COLO829 (cell line): ENCODE measurements at places on chromosomes 7 and 10.

DNA sequence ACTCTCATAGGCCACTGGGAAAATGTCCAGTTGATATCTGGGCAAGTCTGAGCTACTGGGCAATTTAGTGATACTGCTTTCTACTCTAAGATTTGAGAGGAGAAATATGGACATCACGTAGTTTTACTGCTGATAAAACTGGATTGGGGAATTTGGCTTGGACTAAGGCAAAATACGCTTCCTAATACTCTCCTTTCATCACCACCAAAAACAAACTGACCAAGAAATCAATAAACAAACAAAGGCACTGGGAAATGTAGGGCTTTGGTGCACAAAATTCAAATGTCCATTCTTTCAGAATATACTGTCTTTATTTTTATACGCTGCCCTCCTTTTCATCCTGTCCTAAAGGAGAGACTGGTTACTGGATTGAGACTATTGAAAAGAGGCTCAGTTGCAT lies 145.1 kb upstream of the SP8 start:
- DNase-seq, result no peak

GRCh38 chr10:44725404-44725803 lies 185.7 kb upstream of the TMEM72 start:
- DNase-seq, result no peak

GRCh38 chr10:7960108-7960507 lies 94.4 kb upstream of the GATA3 start:
- no peak for DNase-seq

- DNase-seq, result no peak
Measured at GRCh38 chr10:125018576-125019143, 76.7 kb downstream of the ZRANB1 start.

DNA sequence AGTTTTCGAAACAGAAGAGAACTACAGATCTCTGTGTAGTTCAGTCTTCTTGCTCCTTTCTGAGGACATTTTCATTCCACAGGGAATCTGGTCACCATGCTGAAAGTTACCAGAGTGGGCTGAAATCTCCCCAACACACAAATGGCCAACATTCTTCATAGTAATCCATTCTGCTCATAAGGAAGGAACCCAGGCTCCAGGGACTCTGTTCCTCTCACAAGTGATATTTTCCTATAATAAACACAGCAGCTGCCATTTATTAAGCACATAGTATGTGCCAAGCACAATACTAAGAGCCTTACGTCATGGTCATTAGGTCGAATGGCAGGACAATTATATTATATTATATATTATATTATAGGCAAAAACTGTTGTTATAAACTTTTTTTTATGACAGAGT lies 109.8 kb downstream of the RAB11FIP2 start:
- DNase-seq, result no peak

DNA sequence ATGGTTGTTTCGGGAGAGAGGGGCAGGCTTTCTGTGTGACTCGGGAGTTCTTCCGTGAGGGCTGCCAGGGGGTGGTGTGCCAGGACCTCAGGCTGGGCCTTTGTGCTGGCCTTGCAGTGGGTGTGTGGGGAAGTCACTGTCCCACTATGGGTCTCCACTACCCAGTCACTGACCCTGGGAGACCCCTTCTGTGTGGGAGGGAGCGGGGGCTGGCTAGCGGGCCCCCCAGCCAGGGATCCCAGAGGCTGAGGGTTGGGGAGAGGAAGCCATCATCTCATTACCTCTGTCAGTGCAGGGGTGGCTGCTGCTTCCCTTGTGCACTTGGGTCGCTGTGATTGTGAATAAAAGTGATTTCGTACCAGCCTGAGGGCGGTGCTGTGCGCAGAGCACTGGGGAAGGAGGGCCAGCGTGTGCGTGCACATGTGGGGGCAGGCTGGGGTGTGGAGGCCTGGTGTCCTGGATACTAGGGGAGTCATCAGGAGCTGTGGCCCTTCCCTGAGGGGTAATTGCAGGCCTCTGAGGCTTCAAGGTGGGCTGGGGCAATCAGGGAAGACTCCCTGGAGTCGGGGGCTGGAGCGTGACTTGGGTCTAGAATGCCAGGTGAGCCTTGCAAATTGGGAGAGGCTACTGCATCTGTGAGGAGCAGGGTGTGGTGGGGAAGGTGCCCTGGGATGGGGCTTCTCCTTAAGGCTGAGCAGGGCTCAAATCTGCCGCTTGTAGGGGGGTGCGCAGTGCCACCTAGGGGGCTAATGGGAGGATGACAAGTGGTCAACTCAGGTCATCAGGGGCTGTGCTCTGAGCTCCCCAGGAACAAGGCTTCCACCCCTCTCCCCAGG lies 98.9 kb downstream of the NEURL1 start:
- peak; percentile 43 for DNase-seq

GRCh38 chr7:92847305-92847704 lies 10.9 kb upstream of the CDK6 start:
- DNase-seq, result no peak

- DNase-seq, result no peak
Measured at GRCh38 chr10:80462299-80462980, 8.3 kb downstream of the TSPAN14 start.

DNA sequence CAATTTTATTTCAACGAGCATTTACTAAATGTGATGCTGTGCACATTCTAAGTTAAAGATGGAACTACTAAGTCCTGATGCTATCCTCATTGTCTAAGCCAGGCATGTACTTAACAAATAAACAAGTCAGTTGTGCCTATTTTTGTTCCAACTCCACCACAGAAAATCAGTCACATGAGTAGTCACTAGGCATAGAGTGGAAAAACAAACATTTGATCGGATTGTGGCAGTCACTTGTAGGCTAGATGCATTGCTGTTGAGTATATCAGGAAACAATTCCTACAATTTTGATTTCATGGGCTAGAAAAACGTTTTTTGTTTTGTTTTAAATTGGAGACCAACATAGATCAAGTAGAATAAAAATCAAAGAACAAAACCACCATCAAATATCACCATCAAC lies 177.6 kb upstream of the SLC25A13 start:
- no peak for DNase-seq

GRCh38 chr7:33654676-33655075 lies 250.7 kb upstream of the BMPER start:
- DNase-seq, result peak; percentile 64

DNA sequence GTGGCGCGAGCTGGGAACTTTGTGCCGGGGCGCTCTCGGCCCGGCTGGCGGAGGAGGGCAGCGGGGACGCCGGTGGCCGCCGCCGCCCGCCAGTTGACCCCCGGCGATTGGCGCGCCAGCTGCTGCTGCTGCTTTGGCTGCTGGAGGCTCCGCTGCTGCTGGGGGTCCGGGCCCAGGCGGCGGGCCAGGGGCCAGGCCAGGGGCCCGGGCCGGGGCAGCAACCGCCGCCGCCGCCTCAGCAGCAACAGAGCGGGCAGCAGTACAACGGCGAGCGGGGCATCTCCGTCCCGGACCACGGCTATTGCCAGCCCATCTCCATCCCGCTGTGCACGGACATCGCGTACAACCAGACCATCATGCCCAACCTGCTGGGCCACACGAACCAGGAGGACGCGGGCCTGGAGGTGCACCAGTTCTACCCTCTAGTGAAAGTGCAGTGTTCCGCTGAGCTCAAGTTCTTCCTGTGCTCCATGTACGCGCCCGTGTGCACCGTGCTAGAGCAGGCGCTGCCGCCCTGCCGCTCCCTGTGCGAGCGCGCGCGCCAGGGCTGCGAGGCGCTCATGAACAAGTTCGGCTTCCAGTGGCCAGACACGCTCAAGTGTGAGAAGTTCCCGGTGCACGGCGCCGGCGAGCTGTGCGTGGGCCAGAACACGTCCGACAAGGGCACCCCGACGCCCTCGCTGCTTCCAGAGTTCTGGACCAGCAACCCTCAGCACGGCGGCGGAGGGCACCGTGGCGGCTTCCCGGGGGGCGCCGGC lies 870 bp downstream of the FZD1 start:
- no peak for DNase-seq

DNA sequence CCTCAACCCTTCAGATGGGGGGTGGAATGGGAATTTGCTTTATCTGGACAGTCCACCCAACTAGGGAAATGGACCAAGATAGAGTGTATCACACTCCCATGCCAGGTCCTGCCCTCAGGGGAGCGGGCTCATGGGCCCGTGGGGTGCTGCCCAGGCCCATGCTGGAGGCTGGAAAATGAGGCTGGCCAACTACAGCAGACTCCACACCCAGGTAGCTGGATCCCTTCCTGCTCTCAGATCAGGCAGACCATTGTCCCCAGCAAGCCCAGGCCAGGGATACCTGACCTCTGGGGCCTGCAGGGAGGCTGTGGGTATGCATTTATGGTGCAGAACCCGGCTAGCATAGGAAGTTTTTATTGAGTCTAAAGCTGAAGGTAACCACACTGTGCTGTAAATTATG lies 162.4 kb downstream of the TCERG1L start:
- no peak for DNase-seq

DNA sequence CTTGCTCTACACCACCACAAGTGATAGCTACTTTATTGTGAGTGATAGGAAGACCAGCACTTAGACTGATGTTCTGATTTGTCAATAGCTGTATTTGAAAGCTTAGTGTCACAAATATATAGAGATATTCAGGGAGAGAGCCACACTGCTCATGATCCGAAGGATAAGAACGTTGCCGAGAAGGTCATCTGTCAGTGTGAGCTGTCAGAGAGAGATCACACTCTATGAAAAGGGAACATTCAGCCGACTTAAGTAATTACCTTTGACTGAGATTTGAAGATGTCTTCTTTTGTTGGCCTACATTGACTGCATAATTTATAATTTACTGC lies 322.6 kb downstream of the TFEC start:
- no peak for DNase-seq

DNA sequence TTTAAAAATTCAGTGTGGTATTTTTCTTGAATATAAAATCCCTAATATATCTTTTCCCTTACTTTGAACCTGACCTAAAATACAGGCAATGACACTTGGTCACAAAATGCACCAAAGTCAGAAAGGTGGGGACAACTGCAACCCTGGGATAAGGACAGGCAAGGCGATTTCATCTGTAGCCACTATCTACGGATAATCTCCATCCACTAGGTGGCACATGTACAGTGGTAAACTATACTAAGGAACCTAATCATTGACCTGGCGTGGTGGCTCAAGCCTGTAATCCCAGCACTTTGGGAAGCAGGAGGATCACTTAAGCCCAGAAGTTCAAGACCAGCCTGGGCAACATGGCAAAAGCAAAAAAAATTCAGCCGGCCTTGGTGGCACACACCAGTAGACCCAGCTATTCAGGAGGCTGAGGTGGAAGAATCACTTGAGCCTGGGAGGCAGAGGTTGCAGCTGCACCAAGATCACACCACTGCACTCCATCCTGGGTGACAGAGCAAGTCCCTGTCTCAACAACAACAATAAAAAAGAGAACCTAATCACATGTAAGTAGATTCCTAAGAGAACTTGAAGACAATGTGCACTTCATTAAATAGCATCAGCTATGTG lies 98.9 kb downstream of the KMT2C start:
- peak; percentile 7 for DNase-seq

DNA sequence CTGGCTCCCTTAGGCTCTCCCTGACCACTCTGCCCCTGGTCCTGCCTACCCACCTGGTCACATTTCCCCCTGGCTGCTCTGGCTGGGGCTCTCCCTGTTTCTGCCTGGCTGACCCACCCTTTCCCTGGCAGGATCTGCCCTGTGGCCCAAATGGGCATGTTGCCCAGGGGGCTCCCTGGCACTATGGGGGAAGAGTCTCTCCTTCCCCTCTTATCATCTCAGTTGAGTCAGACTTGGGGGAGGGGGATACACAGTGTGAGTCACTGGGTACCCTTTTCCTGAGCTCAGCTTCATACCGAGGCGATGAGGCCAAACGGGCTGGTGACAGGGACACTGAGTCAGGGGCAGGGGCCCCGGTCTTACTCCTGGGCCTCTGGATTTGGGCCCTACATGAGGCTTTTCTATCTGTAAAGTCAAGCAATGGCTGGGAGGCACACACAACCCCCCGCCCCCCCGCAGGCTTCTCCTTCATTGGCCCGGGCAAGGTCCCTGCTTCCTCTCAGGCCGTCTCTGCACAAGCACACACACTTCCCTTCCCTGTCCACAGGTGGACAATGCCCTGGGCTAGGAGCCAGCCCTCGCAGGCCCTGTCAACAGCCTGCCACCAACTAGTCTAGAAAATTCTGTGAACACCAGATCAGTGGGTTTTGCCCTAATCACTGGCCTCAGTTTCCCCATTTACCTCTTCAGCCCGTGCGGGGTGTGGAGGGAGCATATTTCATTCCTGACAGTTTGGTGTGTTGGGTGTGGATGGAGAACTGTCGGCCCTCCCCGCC lies 627 bp upstream of the FLNC start:
- no peak for DNase-seq

DNA sequence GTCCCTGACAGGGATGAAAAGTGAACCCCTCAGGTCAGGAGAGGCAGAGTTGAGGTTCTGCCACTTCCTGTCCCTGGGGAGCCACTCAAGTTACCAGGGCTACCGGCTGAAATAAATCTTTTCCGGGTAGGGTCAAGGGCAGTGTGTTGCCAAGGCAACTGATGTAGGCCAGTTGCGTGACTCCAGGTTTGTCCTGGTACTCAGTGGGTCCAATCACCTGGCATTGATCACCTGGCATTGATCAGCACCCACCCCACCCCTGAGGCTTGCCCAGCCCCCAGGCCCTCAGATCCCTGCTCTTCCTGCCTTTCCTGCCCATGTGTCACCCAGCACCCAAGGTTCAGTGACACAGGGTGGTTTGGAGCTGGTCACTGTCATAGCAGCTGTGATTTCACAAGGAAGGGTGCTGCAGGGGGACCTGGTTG lies 5.9 kb downstream of the SAP25 start:
- no peak for DNase-seq

GRCh38 chr7:85972504-85973141 lies 671.1 kb upstream of the GRM3 start:
- DNase-seq, result no peak

GRCh38 chr10:89565180-89565579 lies 29.8 kb upstream of the SLC16A12 start:
- no peak for DNase-seq

DNA sequence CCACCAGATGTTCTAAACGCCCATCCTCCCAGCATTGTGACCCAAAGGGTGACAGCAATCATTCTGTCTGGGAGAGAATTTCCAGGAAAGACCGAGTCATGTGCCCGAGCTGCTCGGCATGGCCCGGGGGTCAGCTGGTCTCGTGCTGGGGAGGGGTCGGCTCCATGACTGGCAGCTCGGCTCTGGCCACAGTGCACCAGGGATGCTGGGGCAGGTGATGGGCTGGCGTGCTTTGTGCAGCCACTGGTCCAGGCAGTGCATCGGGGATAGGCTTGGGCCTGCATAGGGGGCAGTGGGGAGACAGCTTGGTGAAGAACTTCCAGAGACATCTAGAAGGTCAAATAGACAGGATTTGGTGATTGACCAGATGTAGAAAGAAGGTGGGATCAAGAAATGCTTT lies 39.2 kb upstream of the PSMG3 start:
- no peak for DNase-seq

DNA sequence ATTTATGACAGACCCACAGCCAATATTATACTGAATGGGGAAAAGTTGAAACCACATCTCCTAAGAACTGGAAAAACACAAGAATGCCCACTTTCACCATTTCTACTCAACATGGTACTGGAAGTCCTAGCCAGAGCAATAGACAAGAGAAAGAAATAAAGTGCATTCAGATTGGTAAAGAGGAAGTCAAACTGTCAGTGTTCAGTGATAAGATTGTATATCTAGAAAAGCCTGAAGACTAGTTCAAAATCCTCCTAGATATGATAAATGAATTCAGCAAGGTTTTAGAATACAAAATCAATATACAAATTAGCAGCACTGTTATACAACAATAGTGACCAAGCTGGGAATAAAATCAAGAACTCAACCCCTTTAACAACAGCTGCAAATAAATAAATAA lies 6.9 kb upstream of the ZNF138 start:
- DNase-seq, result no peak

- DNase-seq, result no peak
Measured at GRCh38 chr10:10047426-10047825, 970.2 kb upstream of the CELF2 start.

- DNase-seq, result no peak
Measured at GRCh38 chr7:19107356-19108146, 9.9 kb downstream of the TWIST1 start.
